ENCODE measurements at places on chromosomes 3 and 15. TPM values are rescaled to one million over a fixed set of nuclear protein-coding genes. Genes with fewer than 3 reads are reported as not detected.

The UBAP1L gene
- total RNA-seq = 5.5 TPM

The ZCWPW2 gene
- total RNA-seq = 1.4 TPM

DNA sequence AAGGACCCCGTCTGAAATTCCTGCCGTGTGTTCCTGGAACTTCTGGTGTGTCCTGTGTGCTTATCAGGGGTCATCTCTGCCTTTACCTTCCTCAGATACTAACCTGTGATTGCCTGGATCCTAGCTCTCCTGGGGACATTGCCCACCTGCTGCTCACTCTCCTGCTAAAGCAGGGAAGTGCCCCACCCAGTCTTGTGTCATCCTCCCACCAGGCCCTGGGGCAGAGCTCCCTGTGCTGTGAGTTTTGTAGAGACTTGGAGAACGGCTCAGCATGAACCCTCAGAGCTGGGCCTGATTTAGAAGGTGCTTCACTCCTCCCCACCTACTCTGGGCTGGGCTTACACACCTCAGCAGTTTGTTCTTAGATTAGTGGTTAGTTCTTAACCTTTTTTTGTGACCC, 3.8 kb upstream of the TMEM44 start:
- H3K27me3 ChIP-seq = no peaks in the 10 kb centered on the region
- H3K4me3 ChIP-seq = no peak overlapping the region
- H3K36me3 ChIP-seq = peaks cover 22% of the 10 kb centered on the region
- no peak for DNase-seq
- H3K27ac ChIP-seq = no peak overlapping the region

GRCh38 chr3:39850716-39851032, 41.3 kb downstream of the MYRIP start:
- H3K4me3 ChIP-seq = no peak overlapping the region
- H3K4me1 ChIP-seq = no peaks in the 10 kb centered on the region
- DNase-seq = no peak

DNA sequence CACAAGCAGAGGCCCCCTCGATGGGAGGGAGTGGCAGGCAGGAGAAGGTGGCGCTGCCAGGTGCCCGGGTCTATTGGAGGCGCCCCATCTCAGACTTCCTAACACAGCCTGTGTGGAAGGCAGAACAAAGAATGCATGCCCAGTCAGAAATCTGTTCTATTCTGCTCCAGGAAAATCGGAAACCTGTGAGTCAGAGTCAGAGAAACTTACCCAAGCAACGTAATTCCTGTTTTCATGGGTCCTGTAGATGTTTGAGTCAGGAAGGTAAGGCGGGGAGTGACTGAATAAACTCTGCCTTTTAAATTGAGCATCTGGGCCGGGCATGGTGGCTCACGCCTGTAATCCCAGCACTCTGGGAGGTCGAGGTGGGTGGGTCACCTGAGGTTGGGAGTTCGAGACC, 13.7 kb downstream of the MAP6D1 start:
- H3K4me3 ChIP-seq = no peak overlapping the region
- H3K27me3 ChIP-seq = no peaks in the 10 kb centered on the region
- no peak for DNase-seq
- H3K4me1 ChIP-seq = no peaks in the 10 kb centered on the region

DNA sequence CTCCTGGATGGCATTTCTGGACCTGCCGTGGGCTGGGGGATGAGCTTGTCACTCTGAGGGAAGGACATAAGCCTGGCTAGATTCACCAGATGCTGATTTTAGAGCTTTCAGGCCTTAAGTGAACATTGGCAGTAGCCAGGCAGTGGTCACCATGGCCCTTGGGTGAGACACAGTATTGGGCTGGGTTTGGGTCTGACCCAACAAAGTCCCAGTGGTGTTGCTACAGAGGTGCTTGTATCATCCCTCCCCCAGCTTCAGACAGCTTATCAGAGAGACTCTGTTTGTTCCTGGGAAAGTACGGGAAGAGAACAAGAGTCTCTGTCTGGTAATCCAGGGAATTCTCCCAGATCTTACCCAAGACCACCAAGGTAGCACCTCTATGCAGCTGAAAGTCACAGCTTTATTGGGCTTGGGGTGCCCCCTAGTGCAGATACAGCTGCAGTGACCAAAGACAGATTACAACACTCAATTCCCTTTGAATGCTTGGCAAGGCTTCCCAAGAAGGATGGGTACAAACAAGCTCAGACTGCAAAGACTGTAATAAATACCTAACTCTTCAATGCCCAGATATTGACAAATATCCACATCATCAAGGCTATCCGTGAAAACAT, 9.8 kb upstream of the RUVBL1 start:
- H3K27me3 ChIP-seq = no peaks in the 10 kb centered on the region
- H3K36me3 ChIP-seq = no peaks in the 10 kb centered on the region
- no peak overlapping the region for H3K4me3 ChIP-seq

DNA sequence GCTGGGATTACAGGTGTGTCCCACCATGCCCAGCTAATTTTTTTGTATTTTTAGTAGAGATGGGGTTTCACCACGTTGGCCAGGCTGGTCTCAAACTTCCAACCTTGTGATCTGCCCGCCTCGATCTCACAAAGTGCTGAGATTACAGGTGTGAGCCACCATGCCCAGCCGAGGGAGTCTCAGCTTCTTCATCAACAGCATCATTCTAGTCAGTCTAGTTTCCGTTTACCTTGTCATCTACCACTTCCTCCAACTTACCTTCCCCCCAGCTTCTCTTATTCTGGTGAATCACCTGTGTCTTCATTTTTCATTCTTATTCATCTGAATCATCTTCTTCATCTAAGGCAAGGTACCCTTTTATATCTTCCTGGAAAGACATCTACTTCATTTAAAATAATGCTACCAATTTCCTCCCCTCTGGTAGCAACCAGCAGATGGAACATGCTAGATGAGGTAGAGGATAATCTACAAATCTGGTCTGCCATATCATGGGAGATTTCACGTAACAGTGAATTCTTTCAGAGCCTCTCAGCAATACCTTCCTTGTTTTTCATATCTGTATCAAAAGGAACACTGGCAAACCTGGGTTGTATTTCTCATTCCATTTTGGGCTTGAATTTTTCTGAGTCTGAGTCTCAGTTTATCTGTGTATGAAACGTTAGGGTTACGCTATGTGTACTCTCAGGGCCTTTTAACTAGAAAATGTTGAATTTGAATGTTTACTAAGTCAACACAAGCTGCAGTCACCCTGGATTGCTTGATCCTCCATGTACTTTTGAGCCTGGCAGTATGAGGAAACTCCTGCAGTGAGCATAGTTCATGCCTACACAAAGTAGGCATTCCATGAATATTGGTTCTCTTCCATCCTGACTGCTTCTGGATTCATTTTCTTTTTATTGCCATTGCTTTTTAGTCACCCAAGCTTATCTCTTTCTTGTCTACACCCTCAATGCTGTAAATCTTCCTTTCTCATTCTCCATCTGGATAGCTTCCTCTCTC, 16.8 kb downstream of the LPP start:
- no peak for DNase-seq
- H3K27ac ChIP-seq = peak overlapping the region; percentile 69
- H3K4me3 ChIP-seq = no peak overlapping the region
- H3K36me3 ChIP-seq = no peaks in the 10 kb centered on the region
- no peaks in the 10 kb centered on the region for H3K27me3 ChIP-seq

DNA sequence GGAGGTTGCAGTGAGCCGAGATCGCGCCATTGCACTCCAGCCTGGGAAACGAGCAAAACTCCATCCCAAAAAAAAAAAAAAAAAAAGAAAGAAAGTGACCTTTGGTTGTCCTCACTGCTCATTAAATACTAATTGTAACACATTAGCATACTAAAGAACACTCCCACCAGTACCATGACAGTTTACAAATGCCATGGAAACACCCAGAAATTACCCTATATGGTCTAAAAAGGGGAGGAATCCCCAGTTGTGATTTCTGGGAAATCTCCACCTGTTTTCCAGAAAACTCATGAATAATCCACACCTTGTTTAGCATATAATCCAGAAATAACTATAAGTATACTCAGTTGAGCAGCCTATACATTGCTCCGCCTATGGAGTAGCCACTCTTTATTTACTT, 23.5 kb upstream of the INO80 start:
- H3K36me3 ChIP-seq = no peaks in the 10 kb centered on the region
- H3K4me1 ChIP-seq = no peaks in the 10 kb centered on the region

The GMPPB gene
- total RNA-seq = 11.6 TPM

DNA sequence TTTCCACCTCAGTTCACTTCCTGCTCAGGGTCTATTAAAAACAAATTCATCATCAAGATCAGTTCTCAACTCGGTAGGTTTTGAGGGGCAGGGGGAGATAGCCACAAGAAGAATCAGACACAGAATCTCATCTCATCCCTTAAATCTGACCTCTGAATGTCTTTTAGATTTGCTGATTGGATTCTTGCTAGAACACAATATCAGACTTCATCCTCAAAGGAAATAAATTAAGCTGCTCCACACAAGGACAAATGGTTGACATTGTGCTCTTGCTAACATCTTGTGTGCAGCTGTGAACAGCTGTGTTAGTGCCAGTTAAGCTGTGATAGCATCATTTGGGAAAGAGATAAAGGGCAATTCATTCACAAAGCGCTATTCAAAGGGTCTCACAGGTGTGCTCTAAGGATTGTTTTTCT, 184.0 kb upstream of the ADAMTS9 start:
- no peak overlapping the region for H3K4me3 ChIP-seq
- H3K36me3 ChIP-seq = no peaks in the 10 kb centered on the region
- H3K27me3 ChIP-seq = no peaks in the 10 kb centered on the region
- H3K27ac ChIP-seq = no peak overlapping the region
- H3K4me1 ChIP-seq = peaks cover 7% of the 10 kb centered on the region

DNA sequence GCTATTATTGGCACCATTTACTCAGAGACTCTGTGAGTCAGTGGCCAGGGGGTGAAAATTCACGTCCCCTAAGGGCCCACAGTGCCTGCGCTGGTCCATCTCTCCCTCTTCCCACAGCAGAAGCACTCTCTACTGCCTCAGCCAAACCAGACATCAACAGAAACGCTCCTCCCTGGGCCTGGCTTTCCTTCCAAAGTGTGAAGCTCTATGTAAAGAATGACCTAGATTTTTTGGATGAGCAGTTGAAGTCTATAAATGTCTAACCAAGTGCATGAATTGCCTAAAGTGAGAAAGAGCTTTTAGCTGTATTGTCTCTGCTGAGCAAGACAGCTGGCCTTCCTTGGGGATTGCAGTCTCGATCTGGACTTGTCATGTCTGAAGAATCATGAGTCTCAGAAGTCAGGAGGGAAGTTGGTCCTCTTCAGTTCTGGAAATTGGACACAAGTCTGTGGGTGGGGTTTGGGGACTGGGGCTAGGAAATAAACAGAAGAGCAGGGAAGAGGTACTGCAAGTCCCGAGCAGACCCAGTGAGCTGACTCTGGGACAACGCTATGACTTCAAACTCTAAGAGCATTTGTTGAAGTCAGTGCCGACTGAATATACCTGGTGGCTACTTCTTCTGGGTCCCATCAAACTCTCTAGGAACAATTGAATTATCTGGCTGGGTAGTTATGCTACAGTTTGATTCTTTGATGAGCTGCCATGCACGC, 29.0 kb downstream of the RASGRP1 start:
- no peaks in the 10 kb centered on the region for H3K27me3 ChIP-seq
- no peaks in the 10 kb centered on the region for H3K36me3 ChIP-seq
- H3K4me3 ChIP-seq = no peak overlapping the region
- H3K27ac ChIP-seq = no peak overlapping the region
- DNase-seq = no peak

DNA sequence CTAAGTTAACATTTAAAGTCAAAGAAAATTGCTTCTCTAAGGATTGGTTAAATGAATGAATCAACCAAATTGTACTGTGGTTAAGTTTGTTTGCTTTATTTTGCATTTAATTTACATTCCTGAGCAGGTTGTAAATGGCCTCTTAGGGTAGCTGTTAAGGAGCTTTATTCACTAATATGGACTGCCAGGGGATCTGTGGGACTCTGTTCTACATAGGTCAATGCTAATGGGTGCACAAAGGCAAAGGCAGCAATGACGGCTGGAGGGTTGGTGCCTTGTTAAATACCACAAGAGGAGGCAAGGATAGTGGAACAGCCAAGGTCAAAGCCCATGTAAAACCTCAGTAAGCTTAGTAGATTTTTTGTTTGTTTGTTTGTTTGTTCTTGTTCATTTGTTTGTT, 89.3 kb upstream of the P2RY1 start:
- no peak overlapping the region for H3K4me3 ChIP-seq
- H3K27ac ChIP-seq = no peak overlapping the region
- no peak for DNase-seq
- no peaks in the 10 kb centered on the region for H3K4me1 ChIP-seq
- no peaks in the 10 kb centered on the region for H3K36me3 ChIP-seq

The SLC22A13 gene
- not detected for total RNA-seq

The ACKR4 gene
- 3.2 TPM for total RNA-seq

GRCh38 chr3:82940124-82940523, 1178.7 kb upstream of the GBE1 start:
- no peak overlapping the region for H3K4me3 ChIP-seq
- H3K36me3 ChIP-seq = no peaks in the 10 kb centered on the region
- H3K4me1 ChIP-seq = no peaks in the 10 kb centered on the region

DNA sequence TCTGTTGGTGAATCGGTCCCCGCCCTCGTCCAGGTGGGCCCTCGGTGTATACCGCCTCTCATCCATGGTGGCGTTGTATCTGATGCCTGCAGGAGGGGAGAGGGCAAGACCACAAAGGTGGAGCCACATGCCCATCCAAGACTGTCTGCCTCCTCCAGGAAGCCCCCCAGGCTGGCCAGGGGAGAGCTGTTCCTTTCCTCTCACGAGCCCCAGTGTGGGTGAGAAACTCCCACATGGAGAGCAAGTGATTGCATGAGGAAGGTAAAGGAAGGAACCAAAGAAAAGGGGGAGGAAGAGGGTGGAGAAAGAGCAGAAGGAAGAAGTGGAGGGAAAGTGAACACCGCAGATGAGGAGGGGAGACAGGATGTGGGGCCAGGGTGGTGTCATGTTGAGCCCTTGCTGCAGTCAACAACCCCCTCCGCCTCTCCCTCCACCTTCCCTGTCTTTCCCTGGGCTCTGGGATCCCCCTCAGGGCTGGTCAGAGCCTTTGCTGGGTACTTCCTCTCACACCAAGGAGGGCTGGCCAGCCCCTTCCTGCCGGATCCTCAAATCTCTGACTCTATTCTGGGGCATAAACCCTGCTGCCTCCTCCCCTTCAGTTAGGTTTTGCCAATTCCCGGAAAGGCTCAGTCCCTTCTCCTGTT, 49.3 kb downstream of the FEM1B start:
- no peaks in the 10 kb centered on the region for H3K36me3 ChIP-seq
- no peak overlapping the region for H3K27ac ChIP-seq
- H3K4me3 ChIP-seq = no peak overlapping the region

The ILDR1 gene
- not detected for total RNA-seq

The CYP19A1 gene
- 0.71 TPM for total RNA-seq

DNA sequence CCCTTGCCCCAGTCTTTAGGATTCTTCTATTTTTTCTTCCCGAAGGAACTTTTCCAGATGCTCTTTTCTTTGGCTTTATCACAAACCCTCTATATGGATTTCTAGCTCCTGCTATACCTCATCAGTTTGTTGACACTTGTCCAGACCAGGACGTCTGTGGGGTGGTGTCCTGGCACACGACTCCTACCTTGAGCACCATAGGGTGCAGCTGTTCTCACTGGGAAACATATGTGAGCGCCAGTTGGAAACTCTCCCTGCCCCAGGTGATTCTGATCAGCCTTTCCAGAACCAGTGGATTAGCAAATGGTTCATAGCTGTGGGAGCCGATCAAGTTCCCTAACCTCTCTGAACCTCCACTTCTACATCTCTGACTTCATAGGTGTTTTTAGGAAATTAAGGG, 40.6 kb upstream of the USP3 start:
- H3K4me3 ChIP-seq = no peak overlapping the region
- no peaks in the 10 kb centered on the region for H3K27me3 ChIP-seq
- no peaks in the 10 kb centered on the region for H3K4me1 ChIP-seq
- no peak for DNase-seq
- H3K27ac ChIP-seq = peak overlapping the region; percentile 7
- H3K36me3 ChIP-seq = no peaks in the 10 kb centered on the region
